ENCODE measurements at places on chromosomes 16 and 17.

DNA sequence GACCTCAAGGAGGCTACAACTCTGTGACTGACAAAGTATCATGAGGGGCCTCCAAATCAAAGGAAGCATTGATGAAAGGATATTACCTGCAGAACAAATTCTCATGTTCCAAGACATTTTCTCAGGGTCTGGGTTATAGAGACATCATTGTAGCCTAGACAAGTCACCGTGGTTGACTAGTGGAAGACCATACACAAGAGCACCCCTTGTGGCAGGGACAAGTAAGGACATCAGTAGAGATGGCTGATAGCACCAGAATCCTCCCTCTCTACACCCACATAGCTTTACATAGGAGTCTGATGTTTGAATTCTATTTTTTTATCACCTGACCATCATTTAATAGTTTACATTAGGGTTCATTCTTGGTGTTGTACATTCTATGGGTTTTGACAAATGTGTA, 32.5 kb upstream of the CDH8 start:
- DNase-seq = no peak

DNA sequence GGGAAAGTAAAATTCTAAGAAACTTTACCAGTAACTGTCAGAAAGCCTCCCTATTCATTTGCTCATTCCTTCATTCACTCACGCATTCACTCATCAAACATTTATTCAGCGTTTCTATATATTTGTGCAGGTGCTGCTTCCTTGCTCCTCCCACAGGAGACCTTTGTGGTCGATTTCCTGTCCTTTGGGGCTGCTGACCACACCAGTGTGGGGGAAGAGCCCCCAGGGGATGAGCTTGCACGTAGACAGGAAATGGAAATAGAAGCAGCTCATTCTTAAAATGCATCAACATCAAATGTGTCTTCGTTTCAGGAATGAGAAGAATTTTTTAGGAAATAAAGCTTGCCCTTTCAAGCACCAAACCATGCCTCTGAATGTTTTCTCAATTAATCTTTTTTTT, 9.6 kb downstream of the PIK3R6 start:
- DNase-seq = no peak

DNA sequence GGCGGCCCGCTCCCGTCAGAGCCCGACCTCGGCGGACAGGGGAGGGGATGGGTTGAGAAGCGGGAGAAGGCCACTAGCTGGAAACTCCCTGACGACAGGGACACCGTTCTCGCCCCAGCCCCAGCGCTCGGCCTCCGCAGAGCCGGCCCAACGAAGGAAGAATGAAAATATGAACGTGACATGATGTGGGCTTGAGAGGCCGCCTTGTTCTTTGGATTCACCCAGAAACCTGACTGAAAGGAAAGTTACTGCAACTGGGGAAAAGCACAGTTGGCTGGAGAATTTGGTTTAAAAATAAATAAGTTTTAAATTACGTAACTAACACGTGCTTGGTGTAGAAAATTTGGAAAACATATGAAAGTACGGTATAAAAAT, 21.1 kb downstream of the NPTX1 start:
- no peak for DNase-seq

DNA sequence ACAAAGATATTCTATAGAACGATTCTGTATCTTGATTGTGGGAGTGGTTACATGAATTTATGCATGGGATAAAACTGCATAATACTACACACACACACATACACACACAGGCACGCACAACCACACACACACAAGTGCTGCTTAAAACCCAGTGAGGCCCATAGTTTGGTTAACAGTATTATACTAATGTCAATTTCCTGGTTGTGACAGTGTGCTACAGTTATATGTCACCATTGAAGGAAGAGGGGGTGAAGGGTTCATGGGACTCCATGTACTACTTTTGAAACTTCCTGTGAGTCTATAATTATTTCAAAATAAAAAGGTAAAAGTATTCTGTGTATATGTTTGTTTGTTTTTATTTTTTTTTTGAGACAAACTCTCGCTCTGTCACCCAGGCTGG, 8.1 kb downstream of the ZC3H7A start:
- DNase-seq = no peak

GRCh38 chr16:3548445-3548844, 28.8 kb downstream of the NLRC3 start:
- no peak for DNase-seq

DNA sequence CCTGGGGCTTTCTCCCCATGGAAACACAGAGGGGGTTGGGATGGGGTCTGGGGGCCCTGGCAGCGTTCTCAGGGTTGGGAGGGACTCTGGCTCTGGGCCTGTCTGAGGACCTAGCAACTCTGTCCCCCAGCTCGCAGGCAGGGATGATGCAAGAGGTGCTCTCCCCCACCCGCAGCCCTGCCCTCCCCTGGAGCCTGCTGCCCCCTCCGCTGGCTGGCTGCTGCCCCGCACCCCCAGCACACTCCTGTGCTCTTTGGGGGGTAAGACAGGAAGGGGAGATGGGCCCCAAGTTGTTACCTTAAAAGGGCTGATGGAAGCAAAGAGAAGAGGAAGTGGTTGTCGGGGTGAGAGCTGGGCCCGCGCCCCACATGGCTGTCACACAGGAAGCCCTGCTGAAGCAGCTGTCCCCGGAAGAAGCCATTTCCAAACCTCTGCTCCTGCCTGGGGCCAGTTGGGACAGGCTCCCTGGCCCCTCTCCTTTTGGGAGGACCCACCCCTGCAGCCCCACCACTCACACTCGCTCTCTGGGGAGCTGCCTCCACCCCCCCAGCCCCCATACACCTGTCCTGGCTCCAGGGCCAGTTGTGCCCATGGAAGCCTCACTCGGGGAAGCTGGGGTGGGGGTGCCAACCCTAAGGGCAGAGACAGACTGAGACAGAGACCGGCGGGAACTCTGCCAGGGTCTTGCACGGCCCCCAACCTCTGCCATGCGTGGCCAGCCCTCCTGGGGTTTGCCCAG, 2.5 kb downstream of the CORO1A start:
- DNase-seq = no peak

DNA sequence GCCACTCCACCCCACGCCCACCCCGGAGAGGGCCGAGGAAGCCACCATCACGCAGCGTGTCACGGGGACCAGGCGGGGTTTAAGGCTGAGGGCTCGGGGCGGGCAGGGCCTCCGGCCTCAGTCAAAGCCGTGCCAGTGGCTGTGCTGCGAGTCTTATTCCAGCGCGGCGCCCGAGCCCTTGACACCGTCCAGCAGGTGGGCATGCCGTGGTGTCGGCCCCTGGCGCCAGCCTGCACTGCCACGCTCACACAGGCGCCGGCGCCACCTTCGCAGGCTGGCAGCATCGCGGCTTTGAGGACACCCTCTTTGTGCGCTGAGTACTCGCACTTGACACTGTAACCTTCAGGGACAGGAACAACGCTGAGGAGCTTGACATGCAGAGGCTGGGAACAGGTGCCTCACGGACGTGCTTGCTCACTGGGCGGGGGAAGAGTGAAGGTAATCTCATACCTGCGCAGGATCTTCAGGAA, 34.0 kb upstream of the ZNF629 start:
- DNase-seq = no peak

DNA sequence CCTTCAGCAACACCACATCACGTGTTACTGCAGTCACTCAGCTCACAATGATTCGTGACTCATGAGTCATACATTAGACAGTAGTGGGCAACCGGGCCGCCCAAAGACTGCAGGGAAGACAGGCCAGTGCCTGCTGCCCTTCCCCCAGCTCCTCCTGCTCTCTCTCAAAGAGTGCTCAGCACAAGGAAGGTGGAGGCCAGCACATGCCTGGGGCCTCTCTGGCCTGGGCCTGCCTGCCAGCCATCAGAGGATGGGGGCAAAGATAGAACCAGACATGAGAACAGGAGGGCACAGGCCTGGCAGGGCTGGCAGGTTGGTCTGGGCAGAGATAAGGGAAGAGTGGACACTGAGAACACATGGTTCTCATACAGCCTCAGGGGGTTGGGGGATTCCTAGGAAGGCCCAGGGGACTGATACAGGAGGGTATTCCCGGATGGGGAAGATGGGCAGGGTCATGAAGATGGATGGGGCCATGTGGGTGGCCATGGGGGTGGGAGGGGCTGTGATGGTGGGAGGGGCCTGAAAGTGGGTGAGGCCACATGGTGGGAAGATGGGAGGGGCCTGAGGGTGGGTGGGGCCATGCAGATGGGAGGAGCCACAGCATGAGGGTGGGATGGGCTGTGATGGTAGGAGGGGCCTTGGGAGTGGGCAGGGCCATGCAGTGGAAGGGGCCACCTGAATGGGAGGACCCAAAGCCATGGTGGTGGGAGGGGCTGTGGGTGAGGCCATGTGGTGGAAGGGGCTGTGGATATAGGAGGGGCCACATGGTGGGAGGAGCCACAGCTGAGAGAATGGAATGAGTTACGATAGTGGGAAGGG, 29.0 kb downstream of the KATNB1 start:
- no peak for DNase-seq

DNA sequence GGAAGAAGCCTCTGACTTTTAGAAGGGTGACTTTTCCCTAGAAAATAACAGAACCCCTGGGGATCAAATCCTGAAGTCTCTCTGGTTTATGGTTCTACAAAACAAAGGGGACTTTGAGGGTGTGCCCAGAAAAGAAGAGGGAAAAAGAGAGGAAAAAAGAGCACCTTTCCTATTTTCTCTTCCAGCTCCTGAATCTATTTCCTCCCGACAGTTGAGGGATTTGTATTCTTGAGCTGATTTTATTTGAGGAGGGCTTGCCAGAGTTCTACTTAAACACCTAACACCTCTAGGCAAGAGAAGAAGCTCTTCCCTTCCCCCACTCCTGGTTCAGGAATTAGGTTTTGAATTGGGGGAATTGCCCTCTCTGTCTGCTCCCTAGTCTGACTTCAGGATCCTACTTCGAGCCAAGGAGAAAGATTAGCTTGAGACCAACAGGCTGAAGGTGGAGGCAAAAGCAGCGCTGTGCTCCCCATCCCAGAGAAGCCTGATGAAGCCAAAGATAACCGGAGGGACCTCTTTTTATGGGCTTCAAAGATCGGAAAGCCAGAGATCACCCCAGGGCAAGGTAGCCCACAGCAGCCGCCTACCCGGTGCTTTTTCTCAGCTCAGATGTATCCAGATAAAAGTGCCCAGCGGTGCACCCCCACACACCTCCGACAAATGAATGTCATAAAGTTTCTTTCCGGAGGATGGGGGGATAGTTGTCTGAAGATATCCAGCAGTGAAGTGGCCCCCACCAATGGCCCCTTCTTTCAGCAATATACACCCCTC, 796 bp downstream of the HOXB3 start:
- DNase-seq = no peak

DNA sequence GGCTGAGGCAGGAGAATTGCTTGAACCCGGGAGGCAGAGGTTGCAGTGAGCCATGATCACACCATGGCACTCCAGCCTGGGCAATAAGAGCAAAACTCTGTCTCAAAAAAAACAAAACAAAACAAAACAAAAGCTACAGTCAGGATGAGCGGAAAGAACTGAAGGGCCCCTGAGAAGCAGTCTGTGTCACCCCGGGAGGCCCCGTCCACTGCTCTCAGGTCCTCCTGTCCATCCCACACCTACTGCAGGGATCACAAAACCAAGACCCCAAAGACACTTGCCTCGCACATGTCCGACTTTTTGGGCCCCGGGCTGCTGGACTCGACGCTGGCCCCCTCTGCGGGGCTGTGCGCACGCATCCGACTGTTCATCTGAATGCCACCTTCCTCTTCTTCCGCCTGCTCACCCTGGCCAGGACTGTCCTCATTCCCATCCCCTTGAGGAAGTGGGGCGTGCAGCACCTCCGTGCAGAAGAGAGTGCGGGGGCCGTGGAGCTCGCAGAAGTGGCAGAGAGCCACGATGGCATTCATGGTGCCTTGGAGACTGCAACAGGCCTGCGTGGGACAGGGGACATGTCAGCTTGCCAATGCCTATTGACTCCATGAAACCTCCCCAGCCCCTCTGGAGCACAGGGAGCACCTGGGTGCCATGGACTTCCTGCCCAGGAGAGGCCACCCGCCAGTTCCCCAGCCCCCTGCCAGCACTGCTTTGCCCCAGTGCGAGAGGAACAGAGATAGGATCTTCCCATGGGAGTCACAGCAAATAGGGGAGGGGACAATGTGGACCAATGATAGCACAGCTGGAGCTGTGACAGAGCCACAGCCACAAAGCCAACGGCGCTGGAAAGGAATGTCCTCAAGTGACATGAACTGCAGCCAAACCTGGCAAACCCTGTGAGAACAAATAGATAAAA, 9.1 kb downstream of the FLCN start:
- no peak for DNase-seq

DNA sequence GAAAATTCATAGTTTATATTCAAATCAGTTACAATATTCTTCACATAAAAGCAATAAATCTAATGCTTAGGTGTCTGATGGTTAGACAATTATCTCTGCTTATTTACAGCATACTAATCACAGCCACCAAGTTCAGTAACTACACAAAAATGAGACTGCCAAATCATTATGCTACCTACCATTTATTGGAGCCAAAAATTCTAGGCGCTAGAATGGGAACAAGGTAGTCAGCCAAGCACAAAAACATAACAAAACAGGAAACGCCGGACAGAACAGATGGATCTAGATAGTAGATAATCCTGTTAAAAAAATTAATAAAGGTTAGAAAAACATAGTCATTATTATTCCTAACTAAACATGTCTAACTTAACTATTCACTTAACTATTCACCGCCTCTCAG, 3.6 kb downstream of the ARL6IP1 start:
- DNase-seq = no peak

DNA sequence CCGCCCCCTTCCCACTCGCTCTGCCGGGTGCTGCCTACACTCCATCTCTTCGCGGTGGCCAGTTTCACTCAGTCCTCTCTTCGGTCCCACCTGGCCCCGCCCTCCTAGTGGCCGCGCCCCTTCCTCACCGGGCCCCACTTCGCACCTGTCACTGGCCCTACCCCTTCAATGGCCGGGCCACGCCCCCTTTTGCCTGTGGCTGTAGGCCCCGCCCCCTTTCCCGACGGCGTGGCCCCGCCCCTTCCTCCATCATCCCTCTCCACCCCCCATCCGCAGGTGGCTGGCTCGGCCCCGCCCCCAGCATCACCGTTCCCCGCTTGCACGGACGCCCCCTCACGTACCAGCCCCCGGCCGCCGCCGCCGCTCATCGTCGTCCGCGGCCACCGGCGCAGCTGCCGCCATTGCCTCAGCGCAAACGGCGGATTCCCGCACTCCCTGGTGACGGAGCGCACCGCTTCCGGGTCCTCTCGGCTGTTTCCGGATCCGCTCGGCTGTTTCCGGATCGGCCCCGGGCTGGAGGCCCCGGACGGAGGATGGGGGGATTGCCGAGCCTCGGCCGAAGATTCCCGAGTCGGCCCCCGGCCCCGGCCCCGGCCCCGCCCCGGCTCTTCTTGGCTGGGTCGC, at the start of gene RABEP2:
RABEP2 (minus strand) TSS at position 477 of the 624 bp plus-strand sequence; CDS start at position 402, 75 bp downstream.
- DNase-seq = peak; percentile 95

DNA sequence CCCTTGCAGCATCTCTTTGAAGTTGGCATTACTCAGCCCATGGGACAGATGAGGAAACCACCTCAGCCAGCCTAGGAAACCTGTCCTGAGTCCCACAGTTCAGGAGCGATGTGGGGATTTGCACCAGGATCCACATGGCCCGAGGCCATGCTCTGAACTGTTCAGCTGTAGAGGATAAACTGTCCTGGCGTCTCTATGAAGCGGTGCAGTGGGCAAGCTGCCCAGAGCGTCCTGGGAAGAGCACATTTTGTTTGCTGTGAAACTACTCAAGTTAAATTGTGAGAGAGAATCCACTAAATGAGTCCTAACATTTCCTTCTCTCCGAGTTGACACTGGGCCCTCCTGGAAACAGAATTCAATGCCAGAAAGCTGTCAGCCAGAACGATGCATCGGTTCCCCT, 276.6 kb upstream of the TNRC6C start:
- DNase-seq = no peak

GRCh38 chr16:70267516-70267915, 15.8 kb upstream of the EXOSC6 start:
- DNase-seq = peak; percentile 48

- no peak for DNase-seq
Observed at GRCh38 chr16:72927199-72928089, 120.5 kb downstream of the ZFHX3 start.

- DNase-seq = no peak
Observed at GRCh38 chr16:68214726-68215125, 21.2 kb downstream of the ESRP2 start.

Data from liver (tissue), 10 donors.